ENCODE measurements at places on chromosomes 7 and 10.
A peak's percentile ranks its signal among the peaks of the same experiment; 100 is the strongest.

DNA sequence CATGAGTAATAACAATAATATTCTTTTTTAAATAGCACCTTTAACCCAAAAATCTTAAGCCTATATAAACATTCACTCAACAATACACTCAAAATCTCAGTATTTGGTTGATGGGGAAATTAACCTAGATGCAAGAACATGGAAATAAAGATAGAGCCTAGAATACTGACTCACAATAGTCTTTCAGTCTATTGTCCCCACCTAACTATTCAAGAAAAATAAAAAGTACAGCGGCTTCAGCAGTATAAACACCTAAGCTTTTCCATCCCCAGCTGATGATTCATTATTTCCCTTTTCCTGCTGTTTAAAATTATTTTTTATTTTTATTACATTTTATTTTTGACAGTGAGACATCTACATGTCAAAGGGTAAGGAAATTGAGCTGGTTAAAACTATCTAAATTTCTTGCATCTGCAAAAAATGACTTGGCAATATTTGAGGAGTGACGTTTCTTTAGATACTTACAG lies 201.4 kb downstream of the FZD1 start:
- no peak for DNase-seq

GRCh38 chr7:11716185-11716584 lies 115.8 kb downstream of the THSD7A start:
- DNase-seq = no peak

DNA sequence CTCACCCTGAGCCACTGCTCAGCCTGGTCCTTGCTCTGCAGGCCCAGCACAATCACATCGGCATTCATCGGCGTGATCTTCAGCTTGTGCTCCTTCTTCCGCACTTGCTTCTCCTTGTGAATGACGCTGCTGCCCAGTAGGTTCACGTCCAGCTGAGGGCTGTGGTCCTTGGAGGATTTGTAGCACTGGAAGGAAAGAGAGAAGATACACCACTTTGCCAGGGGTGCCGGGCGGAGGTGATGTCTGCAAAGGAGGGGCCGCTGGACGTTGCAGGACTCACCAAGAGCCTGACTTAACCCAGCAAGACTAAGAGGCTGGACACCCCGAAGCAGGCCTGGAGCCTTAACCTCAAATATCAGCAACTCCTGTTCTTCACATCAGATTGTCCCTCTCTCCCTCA lies 74.8 kb downstream of the VWA2 start:
- no peak for DNase-seq

GRCh38 chr7:135274495-135275268 lies 41.0 kb downstream of the STRA8 start:
- peak; percentile 54 for DNase-seq

DNA sequence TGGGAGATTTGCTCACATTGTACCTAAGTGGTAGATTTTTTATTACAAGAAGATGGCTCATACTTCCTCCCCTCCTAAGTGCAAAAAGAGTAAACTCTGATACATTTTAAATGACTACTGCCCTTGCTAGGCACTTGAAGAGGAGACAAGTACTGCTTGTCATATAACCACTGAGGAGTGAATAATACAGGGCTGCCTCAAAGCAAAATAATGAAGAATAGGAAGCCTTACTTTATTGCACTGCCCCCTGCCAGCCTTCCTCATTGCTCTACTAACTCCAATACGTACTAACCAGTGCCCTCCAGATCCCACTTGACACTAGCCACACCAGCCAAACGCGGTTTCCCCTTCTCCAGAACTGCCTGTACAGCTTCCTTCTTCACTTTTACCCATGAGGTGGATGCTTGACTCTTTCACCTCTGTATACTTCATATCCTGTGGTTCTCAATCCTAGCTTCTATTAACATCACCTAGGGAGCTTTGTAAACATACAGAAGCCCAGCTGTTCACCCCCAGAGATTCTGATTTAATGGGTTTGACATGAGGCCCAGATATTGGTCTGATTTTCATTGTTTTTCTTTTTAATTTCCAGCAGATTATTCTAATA lies 11.7 kb upstream of the MTERF1 start:
- no peak for DNase-seq

DNA sequence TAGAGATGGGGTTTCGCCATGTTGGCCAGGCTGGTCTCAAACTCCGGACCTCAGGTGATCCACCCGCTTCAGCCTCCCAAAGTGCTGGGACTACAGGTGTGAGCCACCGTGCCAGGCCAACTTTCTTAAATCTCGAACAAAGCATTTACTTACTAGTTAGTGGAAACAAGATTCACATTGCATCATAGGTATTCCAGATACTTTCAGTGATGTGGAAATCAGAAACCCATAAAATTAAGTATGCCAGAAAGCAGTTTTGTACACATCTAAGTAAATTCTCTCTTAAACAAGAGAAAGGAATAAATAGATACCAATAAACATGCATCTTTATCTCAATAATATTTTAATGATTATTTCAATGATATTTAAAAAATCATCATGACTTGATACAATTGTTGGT lies 75.5 kb downstream of the DGKI start:
- no peak for DNase-seq

- peak; percentile 75 for DNase-seq
These were observed 106.6 kb downstream of the PRKCQ start for GRCh38 chr10:6473430-6473829.

DNA sequence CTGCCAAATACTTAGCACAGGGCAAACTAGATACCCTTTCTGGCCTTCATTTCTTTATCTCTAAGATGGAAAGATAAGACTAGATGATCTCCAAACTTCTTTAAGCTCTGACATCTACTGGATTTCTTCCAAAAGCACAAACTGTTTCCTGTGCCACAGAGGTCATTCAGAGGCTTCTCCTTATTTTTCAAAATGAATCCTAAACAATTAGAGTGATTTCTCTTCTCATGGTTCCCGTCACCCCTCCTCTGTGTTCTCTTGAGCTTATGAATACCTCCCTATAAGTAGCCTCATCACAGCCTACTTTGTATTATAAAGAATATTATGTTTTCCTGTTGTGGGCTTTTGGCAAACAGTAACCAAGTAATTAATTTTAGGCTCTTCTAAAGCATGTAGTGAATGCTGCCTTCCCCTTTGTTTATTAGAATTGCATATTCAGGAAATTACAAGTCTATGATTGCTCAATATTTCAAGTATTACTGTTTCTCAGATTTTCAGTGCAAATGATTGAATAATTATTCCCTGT lies 179.5 kb downstream of the REEP3 start:
- DNase-seq = no peak

- no peak for DNase-seq
These were observed 94.4 kb downstream of the VOPP1 start for GRCh38 chr7:55477781-55478374.

DNA sequence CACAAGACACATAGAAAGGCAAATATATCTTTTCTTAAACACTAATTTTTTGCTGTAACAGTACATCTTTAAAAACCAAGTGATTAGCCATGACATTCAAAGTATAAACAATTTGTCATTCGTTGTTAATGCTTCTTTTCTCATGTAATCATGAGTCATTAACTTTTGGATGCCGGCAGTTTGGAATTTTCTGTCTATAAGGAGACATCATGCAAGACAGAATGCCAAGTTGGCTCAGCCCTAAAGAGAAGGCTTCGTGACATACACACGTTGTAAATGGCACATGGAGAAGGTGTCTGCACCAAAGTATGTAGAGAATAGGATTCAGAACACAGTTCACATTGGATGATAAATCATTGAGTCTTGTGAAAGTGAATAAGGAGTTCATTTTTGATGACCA lies 35.9 kb downstream of the CCDC3 start:
- DNase-seq = no peak

DNA sequence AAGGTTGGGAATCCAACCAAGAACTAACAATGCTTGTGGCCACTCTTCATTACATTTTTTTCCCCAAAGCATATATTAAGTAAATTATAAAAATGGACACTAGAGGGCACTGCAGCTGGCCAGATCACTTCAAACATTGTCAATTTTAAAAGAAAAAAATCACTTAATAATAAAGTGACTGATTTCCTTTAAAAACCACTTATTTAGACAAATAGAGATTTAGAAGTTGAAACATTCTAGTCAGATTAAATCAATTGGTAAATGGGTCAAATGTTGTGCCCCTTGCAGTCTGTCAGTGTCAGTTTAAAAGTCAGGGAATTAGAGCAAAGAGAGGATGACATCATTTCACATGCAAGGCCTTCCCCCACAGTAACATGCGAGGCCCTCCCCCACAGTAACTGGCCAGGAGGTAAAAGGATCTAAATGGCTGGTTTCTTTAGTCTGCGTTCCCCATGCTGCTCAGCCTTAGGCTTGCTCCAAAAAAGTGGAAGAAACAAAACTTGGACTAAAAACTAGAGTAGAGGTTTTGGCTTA lies 177.9 kb downstream of the SKAP2 start:
- DNase-seq = peak; percentile 11

DNA sequence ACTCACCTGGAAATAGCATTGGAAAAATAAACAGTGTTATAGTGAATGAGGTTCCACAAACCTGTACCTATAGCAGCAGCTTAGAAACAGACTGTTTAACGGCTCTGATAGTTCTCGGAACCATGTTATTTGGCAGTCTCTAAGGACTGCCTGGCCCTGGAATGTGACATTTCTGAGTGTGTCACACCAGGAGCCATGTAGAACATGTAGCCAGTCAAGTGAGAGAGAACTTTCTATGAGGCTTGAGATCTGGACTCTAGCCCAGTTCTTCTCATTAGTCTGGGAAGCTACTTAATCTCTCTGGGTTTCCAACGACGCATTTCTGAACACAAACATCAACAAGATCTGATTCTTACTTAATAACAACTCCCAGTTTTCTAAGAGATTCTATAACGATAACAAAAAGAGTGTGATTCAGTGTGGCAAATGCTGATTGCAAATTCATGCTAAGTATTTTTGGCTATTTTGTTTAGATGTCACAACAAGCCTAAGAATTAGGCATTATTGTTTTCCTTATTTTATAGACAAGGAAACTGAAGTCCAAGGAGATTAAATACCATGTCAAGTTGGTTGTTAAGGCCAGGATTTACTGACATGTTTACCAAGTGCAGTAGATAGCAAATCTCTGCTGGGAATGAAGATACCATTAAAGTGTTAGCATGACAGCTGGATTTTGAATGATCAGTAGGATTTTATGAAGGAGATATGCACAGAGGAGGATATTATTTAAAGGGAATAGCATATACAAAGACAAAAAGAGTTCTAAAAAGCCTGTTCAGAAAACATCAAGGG lies 47.2 kb downstream of the APBB1IP start:
- DNase-seq = no peak

- no peak for DNase-seq
These were observed 184.9 kb upstream of the WDR11 start for GRCh38 chr10:120666308-120666707.

DNA sequence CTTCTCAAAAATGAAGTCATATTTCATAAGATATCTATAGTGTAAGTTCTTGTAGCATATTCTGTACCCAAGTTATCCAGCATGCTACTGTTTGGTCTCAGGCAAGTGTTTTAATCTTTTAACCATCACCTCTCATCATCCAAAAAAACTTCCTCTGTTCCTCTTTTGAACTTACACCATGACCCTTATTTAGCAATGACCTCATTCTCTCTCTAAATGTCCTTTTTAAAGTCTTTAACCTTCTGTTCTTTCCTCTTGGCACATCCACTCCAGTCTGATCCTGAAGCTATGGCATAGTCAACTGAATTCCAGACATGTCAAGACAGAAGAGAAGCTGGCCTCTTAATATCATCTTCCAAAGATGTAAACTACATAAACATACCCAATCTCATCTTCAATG lies 26.2 kb downstream of the PPP3CB start:
- DNase-seq = no peak

DNA sequence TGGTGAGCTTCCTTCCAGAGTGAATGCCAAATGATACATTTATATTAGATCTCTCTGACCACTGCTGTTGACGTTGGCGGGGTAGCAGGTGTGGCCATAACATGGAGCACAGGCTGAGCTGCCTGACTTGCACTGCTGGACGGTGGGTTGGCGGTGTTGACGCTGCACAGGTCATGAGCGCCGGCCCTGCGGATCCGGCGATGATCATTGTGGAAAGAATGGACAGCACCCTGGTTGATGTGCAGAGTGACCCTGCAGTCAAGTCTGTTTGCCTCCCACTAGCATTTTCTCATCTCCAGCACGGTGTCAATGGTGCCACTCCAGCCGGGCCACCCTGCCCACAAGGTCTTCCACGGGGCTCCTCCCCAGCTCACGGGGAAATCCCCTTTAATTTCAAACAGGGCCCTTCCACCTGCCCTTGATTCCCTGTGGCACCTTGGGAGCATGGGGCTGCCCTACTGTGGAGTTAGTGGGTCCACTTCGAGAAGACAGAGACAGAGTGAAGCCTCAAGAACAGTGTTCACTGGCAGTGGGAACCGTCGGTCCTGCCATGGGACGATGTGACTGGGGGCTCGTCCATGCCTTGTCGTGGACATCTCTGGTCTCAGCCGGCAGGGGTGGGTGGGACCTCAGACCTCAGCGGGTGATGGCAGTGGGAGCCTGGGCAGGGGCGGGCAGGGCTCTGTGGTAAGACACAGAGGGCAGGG lies 613.5 kb downstream of the PTPRN2 start:
- DNase-seq = no peak
